Suppressor macrophage treated with lipopolysaccharide for 1 hour (primary cell): ENCODE measurements at places on chromosomes 7 and 10.
A peak's percentile ranks its signal among the peaks of the same experiment; 100 is the strongest.

GRCh38 chr7:131161103-131161502 lies 166.6 kb upstream of the MKLN1 start:
- no peak for DNase-seq

GRCh38 chr10:20281579-20281978 lies 465.3 kb downstream of the PLXDC2 start:
- no peak for DNase-seq

DNA sequence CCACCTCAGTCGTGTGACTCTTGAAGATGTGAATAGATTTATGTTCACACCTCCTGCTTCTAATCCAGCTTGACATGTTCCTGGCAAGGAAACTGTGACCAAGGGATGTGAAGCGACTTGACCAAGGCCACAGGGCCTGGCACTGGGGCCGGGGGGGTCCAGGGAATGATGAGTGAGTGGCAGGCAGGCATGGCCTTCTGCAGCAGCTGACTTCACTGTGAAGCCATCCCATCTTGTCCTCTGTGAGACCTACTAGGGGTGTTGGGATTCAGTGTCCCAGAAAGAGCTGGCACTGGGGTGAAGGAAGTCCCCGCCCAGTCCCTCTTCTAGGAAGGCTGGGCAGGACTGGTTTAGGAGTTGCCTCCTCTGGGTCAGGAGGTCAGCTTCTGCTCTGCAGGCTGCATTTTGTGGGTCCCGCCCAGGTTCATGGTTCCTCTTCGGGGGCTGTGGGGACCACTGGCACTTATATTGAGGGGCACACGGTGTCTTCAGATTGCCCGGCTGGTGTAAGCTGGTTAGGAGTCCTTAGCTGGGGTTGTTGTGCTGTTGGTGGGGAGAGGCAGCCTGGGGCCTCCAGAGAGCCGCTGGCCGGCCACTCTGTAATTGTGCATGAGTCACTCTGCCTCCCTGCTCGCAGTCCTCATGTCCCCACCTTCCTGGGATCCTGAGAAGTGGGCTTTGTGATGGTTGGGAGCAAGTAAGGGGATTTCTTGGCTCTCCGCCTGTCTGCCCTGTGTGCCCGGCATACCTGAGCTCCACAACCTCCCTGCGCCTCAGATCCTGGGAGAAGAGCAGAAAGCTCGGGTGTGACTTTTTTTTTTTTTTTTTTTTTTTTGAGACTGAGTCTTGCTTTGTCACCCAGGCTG lies 11.0 kb downstream of the ZMIZ1 start:
- DNase-seq, result peak; percentile 59

DNA sequence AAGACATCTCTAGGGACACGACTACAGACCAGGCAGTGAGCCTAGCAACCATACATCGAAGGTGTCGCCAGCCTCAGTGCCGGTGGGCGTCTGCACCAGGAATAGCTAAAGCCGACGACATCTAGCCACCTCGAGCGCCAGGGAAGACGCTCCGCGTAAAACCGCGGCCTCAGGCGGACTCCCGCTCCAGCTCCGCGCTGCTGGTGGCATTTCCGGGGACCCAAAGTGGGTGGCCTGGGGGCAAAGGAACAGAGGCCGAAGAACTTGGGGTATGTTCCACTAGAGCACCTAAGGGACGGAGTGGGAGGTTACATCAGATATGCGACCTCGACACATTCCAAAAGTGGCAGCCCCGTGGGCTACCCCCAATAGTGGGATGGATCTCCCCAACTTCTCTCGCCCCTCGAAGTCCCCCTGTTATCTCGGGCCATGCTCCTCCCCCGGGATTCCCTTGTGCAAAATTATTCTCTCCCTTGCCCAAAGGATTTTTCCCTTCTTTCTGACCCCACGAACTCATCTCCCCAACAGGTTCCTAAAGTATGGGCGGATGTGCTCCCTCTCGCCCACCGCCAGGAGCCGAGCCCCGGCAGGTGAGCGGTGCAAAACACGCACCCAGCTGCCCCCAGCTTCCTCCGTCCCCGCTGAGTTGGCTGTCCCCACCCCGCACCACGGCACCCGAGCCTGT lies 1.2 kb downstream of the KCNMA1 start:
- no peak for DNase-seq

DNA sequence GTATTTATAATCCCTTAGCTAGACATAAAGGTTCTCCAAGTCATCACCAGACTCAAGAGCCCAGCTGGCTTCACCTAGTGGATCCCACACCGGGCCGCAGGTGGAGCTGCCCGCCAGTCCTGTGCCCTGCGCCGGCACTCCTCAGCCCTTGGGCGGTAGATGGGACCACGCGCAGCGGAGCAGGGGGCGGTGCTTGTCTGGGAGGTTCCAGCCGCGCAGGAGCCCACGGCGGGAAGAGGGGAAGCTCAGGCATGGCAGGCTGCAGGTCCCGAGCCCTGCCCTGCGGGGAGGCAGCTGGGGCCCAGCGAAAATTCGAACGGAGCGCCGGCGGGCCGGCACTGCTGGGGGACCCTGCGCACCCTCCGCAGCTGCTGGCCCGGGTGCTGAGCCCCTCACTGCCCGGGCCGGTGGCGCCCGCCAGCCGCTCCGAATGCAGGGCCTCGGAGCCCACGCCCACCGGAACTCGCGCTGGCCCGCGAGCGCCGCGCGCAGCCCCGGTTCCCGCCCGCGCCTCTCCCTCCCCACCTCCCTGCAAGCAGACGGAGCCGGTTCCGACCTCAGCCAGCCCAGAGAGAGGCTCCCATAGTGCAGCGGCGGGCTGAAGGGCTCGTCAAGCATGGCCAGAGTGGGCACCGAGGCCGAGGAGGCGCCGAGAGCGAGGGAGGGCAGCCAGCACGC lies 675.6 kb downstream of the REEP3 start:
- no peak for DNase-seq

GRCh38 chr7:151060113-151060415 lies 675 bp downstream of the SLC4A2 start:
- DNase-seq, result no peak

DNA sequence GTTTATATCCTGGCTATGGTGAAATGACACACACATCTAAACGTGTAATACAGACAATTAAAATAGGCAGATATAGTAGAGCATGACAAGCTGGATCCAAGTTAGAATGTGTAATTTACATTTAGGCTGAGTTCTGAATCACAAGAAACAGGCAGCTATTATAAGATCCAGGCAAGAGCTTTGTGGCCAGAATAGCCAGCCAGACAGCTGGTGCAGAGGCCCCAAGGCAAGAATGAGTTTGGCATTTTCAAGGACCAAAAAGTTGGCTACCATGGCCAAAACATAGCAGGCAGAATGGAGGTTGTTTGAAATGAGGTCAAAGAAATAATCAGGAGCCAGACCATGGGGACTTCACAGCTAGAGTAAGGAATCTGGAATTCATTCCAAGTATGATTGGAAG lies 281.7 kb downstream of the MTERF1 start:
- DNase-seq, result no peak

DNA sequence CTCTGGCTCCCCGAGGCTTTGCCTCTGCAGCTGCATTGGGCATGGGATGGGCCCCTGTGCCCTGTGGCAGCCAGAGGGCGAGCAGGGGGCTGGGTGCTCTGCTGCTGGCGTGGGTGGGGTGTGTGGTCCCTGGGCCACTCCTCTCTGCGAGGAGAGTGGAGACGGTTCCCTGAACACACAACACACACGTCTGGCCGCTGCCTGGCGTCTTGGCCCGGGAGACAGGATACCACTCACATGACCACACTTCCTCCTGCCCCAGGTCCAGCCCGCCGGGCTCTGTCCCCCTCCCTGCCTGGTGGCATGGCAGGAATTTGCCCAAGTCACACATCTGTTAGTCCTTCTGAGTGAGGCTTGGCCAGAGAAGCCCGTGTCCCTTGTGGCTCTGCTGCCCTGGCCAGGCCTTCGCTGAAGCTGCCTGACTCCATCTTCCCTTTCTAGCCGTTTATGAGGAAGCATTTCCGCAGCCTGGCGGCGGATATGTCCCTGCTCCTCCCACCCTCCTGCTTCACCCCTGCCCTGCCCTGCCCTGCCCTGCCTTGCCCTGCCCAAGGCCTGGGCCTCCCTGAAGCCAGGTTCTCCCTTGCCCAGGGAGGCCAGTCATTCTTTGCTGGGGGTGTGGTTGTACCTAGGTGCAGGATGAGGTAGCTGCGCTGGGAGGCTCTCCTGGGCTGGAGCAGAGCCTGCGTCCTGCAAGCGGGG lies 3.0 kb downstream of the BRI3 start:
- DNase-seq, result peak; percentile 80

GRCh38 chr10:133349160-133349568 lies 2.0 kb downstream of the PRAP1 start:
- DNase-seq, result no peak

DNA sequence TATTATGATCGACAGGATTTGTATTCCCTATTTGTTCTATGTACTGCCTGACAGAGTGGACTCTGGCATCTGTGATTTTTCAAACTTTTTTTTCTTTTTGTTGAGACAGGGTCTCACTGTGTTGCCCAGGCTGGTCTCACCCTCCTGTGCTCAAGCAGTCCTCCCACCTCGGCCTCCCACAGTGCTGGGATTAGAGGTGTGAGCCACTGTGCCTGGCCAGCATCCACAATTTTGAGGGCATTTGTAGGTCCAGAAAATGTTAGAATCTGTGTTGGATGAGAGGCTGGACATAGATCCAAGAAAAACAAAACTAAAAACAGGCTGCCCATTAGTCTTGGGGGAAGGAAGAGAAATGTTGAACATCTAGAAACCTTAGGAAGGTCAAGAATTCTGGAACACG lies 34.3 kb downstream of the SGPL1 start:
- no peak for DNase-seq
